Activated CD4-positive, CD25-positive, alpha-beta regulatory T cell treated with anti-CD3 and anti-CD28 coated beads, Interleukin-2, amount 50 U/mL, for 72 hours (primary cell): ENCODE measurements at places on chromosomes 12 and 14.

DNA sequence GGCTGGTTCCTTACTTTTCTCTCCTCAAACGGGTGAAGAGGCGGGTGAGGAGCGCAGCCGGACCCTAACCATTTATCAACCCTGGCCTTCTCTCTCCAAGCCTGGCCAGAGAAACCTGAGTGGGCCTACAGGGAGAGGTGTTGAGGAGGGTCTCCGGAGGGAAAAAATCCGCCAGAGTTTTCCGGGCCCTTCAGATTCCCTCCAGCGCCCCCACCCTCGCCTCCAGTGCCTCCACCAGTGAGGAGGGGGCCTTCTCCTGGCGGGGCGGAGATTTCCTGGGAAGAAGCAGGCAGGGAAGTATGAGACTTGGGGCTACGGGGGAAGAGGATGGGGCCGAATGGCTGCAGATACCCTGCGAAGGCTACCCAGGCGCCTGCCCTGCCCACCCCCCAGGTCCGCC lies 1.4 kb upstream of the HOXC5 start:
- no peak for DNase-seq

DNA sequence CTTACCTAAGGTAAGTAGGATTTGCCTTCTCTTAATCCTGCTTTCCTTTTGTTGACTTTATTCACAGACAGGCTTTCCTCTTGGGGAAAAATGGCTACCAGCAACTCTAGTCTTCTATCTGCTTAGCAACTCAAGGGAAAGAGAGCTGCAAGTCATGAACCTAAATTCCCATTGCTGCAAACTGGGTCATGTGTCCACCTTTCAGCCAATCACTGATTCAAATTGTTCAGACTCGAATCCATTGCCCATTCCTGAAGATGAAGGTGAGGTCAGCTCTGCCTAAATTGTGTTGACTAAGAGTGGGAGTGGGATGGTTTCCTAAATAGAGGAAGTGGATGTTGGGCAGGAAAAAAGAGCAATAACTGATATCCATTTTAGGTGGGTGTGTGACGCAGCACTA lies 7.7 kb downstream of the FBXW8 start:
- no peak for DNase-seq

- DNase-seq, result no peak
Measured at GRCh38 chr14:95045106-95045701, 112.1 kb downstream of the DICER1 start.

- no peak for DNase-seq
Measured at GRCh38 chr12:76768576-76768975, 4.7 kb downstream of the ZDHHC17 start.

GRCh38 chr14:96376093-96376492 lies 12.8 kb downstream of the GSKIP start:
- DNase-seq, result no peak

GRCh38 chr12:47396902-47397663 lies 308.7 kb downstream of the RPAP3 start:
- no peak for DNase-seq

DNA sequence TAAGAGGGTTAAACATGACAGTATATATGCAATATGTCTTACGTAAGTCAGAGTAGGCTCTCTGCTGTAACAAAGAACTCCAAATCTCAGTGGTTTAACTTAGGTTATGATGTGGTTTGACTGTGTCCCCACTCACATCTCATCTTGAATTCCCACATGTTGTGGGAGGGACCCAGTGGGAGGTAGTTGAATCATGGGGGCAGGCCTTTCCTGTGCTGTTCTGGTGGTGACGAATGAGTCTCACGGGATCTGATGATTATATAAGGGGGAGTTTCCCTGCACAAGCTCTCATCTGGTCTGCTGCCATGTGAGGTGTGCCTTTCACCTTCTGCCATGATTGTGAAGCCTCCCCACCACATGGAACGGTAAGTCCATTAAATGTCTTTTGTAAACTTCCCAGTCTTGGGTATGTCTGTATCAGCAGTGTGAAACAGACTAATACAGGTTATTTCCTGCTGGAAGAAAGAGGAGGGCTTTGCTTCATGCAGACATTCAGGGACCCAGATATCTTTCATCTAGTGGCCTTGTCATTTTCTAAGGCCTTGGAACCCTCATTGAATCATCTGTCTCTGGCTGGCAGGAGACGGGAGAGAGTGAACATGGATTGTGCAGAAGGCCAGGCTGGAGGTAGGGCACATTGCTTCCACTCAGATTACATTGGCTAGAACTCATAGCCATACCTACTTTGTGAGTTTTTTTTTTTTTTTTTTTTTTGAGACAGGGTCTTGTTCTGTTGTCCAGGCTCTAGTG lies 96.1 kb downstream of the CRADD start:
- peak; percentile 47 for DNase-seq

DNA sequence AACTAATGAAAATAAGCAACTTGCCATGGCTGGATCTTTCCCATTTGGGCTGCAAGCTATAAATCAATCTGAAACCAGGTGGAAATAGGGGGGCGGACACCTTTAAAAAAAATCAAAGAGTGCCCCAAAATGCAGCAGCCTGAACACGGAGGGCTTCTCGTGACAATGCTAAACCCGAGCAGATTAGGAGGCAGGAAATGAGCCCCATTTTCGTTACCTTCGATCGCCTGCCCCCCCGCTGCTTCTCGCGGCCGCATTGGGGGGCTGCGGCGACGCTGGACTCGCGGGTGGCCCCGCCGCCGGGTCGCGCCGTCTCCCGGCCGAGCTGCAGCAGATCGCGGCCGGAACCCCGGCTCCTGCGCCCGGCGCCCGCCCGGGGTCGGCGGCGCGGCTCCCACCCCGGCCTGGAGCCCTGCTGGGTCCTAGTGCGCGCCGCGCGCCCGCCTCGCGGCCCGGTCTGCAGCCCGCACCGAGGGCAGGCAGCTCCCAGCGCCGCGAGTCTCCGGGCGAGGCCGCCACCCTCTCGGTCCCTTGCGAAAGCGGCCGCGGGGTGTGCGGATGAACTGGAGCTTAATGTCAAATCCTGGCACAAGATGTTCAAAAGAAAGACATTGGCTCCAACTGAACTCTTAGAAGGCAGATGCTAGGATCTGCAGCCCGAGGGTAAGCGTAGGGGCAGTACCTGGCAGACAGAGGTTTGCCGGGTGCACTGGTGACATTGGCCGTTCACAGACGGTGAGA lies 201.9 kb upstream of the FOXN3 start:
- peak; percentile 74 for DNase-seq

GRCh38 chr12:111761099-111761498 lies 5.6 kb upstream of the ALDH2 start:
- DNase-seq, result no peak

DNA sequence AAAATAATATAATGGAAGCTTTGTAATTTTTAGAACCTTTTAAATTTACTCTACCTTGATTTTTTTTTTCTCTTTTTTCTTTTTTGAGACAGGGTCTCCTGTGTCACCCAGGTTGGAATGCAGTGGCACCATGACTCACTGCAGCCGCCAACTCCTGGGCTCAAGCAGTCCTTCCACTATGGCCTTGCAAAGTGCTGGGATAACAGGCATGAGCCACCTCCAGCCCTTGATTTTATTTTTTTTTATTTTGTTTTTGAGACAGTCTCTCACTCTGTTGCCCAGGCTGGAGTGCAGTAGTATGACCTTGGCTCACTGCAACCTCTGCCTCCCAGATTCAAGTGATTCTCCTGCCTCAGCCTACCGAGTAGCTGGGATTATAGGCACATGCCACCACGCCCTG lies 65.3 kb upstream of the TRAF3 start:
- no peak for DNase-seq

GRCh38 chr12:96623155-96623554 lies 133.8 kb downstream of the CFAP54 start:
- no peak for DNase-seq

DNA sequence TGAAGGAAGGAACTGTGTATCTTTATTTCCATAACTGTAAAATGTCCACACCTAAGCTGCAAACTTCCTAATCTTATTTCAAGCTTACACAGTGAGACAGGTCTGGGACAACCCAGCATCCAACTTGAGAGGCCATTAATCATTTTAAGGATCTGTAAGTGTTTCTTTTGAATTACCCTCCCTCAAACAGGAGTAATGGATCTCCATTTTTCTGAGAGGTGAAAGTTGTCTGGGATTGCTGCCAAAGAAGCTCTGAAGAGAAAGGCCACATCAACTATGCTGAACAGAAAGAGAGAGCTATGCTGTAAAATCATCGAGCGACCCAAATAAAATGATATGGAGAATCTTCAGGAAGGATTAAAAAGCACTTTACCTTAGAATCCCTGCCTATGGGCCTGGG lies 131.7 kb upstream of the CPNE8 start:
- DNase-seq, result no peak

DNA sequence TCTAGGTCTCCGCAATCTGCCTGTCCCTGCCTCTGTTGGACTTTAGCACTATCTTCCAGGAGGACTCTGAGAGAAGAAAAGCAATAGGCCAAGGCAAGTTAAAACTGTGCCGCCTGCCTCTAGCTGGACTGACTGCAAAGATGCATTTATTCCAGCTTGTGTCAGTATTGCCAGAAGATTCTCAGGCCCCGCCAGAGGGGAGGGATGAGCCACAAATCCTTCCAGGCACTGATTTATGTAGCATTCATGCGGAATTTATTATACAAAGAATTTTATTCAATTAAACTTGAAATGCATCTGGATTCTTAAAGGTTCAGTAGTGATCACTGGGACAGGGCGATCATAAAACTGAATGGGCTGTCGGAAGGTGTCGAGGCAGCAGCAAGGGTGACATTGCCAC lies 19.8 kb downstream of the MMAB start:
- no peak for DNase-seq

DNA sequence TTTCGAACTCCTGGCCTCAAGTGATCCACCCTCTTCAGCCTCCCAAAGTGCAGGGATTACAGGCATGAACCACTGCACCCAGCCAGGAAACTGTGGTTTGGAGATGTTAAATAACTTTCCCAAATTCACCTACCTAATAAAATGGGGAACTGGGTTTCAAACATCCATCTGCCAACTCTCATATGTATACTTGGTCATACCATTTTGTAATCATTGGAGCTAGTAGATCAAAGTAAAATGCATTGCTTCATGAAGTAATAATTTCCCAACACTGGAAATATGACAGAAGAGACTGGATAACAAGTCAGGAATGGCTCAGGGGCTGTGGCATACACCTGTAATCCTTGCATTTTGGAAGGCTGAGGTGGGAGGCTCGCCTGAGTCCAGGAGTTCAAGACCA lies 5.3 kb upstream of the HECTD1 start:
- no peak for DNase-seq

GRCh38 chr12:121240484-121241101 lies 30.7 kb downstream of the P2RX4 start:
- DNase-seq, result peak; percentile 71

- no peak for DNase-seq
Measured at GRCh38 chr14:50845166-50845565, 14.2 kb upstream of the NIN start.

DNA sequence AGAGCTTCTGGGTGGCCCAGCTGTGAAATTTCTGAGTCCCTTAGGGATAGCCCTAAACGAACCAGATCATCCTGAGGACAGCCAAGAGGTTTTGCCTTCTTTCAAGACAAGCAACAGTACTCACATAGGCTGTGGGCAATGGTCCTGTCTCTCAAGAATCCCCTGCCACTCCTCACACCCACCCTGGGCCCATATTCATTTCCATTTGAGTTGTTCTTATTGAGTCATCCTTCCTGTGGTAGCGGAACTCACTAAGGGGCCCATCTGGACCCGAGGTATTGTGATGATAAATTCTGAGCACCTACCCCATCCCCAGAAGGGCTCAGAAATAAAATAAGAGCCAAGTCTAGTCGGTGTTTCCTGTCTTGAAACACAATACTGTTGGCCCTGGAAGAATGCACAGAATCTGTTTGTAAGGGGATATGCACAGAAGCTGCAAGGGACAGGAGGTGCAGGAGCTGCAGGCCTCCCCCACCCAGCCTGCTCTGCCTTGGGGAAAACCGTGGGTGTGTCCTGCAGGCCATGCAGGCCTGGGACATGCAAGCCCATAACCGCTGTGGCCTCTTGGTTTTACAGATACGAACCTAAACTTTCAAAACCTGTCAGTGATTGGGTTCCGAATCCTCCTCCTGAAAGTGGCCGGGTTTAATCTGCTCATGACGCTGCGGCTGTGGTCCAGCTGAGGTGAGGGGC lies 38.9 kb downstream of the DAD1 start:
- no peak for DNase-seq

- DNase-seq, result peak; percentile 80
Measured at GRCh38 chr14:75295491-75296345, 17.1 kb downstream of the FOS start.

GRCh38 chr12:53532524-53533445 lies 25.5 kb upstream of the NPFF start:
- no peak for DNase-seq

DNA sequence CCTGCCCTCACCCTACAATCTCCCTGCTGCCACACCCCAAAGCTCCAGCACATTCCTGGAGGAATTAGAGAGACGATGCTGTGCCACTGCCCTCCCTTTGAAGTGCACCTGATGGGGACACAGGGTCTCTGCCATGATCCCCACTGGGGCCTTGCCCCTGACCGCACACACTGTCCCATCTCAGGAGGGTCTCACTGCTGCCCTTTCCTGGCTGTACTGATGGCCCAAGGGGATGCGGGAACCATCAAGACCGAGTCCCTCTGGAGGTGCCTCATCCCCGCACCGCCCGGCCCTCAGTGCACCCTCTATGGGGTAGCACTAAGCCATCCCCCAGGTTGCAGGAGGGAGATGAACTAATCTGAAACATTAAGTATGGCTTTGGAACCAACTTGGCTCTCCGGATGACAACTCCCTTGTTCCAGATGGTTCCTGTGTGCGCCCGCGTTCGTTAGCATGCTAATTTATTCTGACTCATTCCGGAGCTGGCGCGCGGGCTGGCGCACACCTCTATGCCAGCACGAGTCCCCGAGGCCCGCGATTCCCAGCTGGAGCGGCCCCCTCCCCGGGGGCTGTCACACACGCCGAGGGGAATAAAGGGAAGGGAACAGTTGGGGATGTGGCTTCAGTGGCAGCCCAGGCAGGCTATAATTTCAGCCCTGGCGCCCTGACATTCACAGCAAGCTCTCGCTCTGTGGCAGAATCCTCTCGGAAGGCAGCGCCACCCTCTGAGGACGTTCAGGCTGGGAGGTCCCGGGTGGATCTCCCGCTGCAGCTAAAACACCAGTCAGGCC lies 34.2 kb upstream of the C14orf180 start:
- DNase-seq, result peak; percentile 17

DNA sequence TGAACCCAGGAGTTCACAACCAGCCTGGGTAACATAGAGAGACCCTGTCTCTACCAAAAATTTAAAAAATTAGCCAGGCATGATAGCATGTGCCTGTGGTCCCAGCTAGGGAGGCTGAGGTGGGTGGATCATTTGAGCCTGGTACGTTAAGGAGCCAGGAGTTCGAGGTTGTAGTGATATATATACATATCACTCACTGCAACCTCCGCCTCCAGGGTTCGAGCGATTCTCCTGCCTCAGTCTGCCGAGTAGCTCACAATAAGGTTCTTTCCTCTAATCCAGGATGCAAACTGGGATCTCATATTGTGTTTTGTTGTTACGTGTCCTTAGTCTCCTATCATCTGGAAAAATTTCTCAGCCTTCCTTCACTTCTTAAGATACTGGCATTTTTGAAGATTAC lies 24.0 kb upstream of the GSC start:
- DNase-seq, result no peak

- no peak for DNase-seq
Measured at GRCh38 chr12:116931665-116932064, 20.9 kb downstream of the FBXW8 start.

GRCh38 chr14:54730156-54730961 lies 163.4 kb downstream of the SAMD4A start:
- DNase-seq, result no peak

GRCh38 chr12:119207063-119207560 lies 28.4 kb downstream of the HSPB8 start:
- DNase-seq, result no peak

- no peak for DNase-seq
Measured at GRCh38 chr14:50025776-50026175, 90.6 kb downstream of the VCPKMT start.
